ENCODE measurements at places on chromosomes 3 and 15. TPM values are rescaled to one million over a fixed set of nuclear protein-coding genes. Genes with fewer than 3 reads are reported as not detected.

Gene C2CD4A
- total RNA-seq, result 0.60 TPM

Gene PPP2R3A
- total RNA-seq, result 0.13 TPM

Gene CSPG5
- total RNA-seq, result 0.35 TPM

Gene HYKK
- 2.0 TPM for total RNA-seq

Gene XCR1
- total RNA-seq, result not detected
